ENCODE measurements at places on chromosomes 2 and 18.

GRCh38 chr2:230863442-230864121, 1.2 kb upstream of the ITM2C start:
- no peak for DNase-seq

DNA sequence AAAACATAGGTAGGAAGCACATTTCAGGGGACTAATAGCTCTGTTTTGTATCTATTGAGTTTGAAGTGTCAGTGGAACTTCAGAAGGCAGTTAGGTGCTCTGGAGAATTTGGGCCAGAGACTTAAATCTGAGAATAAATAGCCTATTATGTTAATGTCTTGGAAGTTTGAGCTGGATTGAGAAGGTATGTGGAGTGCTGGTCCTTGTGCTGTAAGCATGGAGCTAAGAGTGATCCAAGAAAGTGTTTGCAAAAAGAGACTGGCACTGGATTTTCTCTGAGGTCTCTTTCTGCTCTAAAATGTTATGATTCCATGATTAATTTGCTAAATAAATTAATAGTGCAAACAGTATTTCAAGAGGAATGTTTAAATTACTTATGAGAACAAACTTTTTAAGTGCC, 63.3 kb downstream of the ICOS start:
- no peak for DNase-seq

GRCh38 chr2:186590759-186591505, 1.1 kb downstream of the ITGAV start:
- DNase-seq, result peak; percentile 13

DNA sequence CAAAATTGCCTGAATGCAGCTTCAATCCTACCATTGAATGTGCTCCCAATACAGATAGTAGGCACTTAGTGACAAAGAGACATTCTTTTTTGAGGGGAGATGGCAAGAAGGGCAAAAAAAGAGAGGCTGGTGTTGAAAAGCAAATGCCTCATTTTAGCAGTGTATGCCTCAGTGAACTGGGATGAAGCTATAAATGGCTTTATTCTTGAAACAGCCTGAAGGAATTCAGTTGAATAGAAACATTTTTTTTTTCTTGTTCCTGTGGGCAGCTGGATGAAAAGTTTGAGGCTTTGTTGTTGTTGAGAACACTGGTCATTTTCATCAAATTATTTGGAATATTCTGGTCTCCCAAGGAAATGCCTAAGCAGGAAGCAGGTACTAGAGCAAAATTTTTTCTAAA, 228.9 kb downstream of the RNF144A start:
- no peak for DNase-seq

DNA sequence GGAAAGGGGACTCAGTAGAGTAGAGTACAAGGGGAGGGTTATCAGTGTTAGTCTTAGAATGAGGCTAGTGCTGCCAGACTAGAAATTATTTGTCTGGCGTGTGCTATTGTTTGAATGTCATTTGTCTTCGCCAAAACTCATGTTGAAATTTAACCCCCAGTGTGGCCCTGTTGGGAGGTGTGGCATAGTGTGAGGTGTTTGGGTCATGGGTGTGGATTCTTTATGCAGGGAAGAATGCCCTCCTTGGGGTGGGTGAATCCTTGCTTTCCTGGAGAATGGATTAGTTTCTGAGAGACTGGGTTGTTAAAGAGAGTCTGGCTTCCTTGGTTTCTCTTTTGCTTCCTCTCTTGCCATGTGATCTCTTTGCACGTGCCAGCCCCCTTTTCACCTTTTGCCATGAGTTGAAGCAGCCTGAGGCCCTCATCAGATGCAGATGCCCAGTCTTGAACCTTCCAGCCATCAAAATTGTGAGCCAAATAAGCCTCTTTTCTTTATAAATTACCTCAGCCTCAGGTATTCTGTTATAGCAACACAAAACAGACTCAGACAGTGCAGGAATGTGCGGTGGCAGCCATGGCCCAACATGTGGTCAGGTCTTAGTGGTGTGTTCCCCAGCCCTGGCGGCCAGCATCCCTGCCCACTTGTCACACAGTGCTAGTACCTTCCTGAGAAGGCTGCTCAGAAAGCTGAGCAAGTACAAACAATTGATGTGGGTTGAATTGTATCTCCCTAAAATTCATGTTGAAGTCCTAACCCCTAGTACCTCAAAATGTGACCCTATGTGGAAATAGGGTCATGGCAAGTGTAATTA, 48.4 kb upstream of the NAB1 start:
- no peak for DNase-seq

DNA sequence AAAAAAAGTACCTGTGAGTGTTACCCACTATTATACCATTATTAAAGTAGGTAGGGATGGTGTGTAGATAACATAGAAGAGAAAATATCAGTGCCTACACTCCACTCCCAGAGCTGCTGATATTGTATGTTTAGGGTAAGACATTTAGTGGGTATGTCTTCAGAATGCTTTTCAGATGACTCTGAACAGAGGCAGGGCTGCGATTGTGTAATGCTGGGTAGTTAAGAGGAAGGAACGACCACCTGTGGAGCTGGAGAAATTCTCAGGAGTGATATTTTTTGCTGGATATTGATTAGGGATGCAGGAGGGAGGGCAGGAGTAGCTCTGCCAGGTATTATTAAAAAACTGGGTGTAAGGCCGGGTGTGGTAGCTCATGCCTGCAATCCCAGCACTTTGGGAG, 2.8 kb downstream of the CNOT11 start:
- no peak for DNase-seq

DNA sequence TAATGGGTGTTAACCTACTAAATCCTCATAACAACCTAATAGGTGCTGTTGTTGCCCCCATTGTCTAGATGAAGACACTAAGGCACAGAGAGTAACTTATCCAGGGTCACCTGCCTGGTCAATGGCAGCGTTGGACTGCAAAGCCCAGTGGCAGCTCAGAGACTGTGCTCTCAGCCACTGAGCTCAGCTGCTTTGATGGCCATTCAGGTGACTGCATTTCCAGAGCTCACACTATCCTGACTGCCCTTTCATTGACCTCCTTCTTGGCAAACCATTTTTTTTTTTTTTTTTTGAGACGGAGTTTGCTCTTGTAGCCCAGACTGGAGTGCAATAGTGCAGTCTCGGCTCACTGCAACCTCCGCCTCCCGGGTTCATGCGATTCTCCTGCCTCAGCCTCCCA, 115.2 kb downstream of the MAPK4 start:
- DNase-seq, result no peak

DNA sequence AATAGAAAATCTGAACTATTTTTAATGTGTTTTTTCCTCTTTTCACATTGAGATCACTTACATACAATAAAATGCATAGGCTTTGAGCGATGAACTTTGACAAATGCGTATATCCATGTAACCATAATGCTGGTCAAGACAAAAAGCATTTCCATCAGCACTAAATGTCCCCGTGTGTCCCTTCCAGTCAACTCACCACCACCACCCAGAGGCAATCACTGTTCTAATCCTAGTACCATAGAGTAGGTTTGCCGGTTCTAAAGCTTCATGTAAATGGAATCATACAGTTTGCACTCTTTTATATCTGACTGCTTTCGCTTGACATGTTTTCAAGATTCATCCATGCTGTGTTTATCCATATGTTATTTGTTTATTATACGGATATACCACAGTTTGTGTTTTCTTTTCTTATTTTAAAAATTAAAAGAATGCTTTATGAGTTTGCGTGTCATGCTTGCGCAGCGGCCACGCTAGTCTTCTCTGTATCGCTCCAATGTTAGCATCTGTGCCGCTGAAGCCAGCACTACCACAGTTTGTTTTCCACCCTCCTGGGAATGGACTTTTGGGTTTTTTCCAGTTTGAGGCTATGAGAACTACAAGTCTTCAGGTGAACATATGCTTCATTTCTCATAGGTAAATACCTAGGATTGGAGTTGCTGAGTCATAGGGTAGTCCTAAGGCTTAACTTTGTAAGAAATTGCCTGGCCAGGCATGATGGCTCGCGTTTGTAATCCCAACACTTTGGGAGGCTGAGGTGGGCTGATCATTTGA, 197.5 kb upstream of the CHAC2 start:
- no peak for DNase-seq

DNA sequence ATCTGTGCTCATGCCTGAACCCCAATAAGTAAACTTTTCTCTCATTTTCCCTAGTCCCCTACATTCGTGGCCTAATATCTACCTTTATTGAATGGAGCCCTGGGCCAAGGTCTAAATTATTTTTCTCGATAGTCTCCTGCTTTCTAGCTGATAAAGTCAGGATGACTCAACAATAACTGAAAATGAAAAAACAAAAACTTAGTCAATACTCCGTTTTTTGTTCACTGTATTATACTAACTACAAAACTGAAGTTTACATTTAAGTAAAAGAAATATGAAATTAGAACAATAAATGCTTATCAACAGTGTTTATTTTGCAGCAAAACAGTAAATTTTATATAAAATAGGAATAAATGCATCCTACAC, 32.2 kb downstream of the AOX1 start:
- no peak for DNase-seq

- DNase-seq, result no peak
Observed at GRCh38 chr18:57782049-57782448, 21.1 kb downstream of the ATP8B1 start.

GRCh38 chr2:209922116-209922515, 80.3 kb upstream of the RPE start:
- DNase-seq, result no peak

DNA sequence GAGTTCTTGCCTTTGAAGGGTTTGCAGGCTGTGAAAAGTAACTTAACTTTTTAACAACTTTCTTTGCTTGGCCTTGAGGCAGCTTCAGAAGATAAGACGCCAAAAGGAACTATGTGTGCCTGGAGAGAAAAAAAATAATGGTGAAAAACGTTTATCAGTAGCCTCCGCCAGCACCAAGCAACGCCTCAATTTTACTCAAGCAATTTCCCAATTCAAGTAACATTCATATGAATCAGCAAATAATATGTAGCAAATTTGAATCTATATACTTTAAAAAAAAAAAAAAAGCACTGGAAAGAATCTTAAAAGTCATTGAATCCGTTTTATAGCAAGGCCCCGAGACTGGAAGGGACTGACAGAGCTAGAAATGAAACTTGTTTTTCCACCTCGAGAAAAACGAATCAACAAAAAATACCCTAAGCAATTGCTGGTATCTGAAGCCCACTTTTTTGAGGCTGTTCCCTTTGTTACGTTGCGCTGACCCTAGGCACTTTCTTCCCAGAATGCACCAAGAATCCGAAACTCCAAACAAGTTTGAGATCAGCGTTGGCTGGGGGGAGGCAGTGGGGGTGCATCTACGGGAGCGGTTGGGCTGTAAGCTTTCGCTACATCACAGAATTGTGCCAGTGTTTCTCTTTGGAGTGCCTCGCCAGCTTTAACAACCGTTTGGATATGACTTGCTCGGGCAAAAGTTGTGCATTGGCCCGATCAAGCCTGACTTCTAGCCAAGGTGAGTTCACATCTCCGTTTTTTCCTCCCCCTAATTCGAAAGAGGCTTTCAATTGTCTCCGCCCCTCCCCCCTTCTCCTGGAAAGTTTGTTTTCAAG, 2.7 kb upstream of the TGIF1 start:
- no peak for DNase-seq

DNA sequence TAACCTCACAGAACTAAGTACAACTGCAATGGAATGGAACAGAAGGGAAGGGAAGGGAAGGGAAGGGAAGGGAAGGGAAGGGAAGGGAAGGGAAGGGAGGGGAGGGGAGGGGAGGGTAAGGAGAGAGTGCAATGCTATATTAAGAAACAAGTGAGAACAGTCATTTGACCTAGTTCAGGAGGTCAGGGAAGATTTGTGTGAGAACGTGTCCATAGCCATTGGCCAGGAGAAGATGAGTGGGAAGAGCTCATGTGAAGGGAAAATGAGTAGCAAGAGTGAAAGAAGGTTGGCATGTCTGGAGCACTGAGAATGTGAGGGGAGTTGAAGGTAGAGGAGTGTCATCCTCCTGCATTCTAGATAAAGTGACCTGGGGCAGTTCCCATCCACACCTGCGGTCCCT, 481.6 kb downstream of the IRS1 start:
- DNase-seq, result no peak

DNA sequence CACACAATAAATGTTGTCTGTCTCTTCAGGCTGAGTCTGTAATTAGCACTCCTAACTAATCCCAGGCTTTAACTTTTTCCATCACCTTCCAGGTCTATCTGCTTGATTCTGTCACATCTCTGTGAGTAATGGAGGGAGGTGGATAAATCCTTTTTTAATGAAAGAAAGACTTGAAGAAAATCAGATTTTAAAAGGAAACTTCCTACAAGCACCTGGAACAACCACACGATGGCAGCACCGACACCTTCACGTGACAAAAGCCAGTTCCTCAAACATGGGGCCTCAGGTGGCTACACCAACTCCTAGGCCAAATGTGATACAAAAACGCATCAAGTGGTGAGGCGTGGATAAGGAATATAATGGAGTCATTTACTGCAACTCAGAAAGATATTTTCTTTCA, 41.8 kb downstream of the TGFBRAP1 start:
- no peak for DNase-seq

DNA sequence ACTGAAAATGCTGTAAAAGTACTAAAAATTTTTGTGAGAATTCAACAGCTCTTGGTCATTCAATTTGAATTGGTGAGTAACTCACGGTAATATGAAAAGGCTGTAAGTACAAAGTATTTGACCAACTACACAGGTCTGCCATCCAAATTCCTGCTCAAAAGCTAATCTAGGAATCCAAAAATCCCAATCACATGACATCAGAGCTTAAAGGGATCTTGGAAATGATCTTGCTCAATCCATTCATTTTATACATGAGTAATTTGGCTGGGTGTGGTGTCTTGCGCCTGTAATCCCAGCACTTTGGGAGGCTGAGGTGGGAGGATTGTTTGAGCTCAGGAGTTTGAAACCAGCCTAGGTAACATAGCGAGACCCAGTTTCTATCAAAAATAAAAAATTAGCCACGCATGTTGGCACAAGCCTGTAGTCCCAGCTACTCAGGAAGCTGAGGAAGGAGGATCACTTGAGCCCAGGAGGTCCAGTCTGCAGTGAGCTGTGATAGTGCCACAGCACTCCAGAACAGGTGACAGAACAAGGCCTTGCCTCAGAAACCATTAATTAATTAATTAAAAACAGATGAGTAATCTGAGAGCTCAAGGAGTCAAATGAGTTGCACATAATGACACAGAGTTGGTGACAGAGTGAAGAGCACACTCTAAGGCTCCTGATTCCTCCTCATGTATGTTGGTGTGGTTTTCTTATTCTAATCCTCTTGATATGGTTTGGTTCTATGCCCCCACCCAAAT, 19.8 kb downstream of the SPIRE1 start:
- no peak for DNase-seq

GRCh38 chr2:186629250-186629996, 39.6 kb downstream of the ITGAV start:
- DNase-seq, result no peak

- no peak for DNase-seq
Observed at GRCh38 chr2:9975805-9976447, 24.4 kb downstream of the GRHL1 start.

DNA sequence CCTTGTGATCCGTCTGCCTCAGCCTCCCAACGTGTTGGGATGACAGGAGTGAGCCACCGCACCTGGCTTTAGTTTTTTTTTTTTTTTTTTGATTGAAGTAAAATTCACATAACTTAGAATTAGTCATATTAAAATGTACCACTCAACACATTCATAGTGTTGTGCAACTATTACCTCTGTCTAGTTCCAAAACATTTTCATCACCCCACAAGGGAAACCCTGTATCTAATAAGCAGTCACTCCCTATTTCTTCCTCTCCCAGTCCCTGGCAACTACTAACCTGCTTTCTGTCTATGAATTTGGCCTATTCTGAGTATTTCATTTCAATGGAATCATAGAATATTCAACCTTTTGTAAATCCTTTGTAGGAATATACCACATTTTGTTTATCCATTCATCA, 123.9 kb upstream of the FAM117B start:
- DNase-seq, result no peak

Data from central memory CD4-positive, alpha-beta T cell (primary cell).